ENCODE measurements at places on chromosomes 13 and 19. TPM values are rescaled to one million over a fixed set of nuclear protein-coding genes. Genes with fewer than 3 reads are reported as not detected.

- peaks cover 15% of the 10 kb centered on the region for H3K36me3 ChIP-seq
- H3K4me1 ChIP-seq, result peaks cover 12% of the 10 kb centered on the region
- DNase-seq, result no peak
- no peak overlapping the region for H3K27ac ChIP-seq
- H3K4me3 ChIP-seq, result no peak overlapping the region
Measured at GRCh38 chr13:113592571-113592970, 8.0 kb downstream of the TFDP1 start.

The KRTDAP gene
- not detected for total RNA-seq

DNA sequence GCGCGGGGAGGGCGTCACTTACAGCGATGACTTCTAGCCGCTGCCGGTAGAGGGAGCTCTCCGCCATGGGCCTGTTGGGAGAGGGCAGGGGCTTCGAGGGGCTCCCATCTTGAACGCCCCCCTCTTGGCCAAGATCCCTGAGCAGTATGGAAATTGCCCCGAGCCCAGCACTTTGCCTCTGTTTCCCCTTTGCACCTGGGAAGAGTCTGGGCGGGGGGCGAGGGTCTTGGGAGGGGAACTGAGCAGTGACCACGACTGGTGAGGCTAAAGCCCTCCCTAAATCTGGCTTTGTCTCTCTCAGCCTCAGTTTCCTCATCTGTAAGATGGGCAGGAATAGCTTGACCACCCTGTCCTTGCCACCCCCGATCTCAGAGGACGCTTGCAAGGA is 2.8 kb downstream of the PALM3 start:
- H3K36me3 ChIP-seq, result no peaks in the 10 kb centered on the region
- DNase-seq, result peak; percentile 61
- H3K4me3 ChIP-seq, result peak overlapping the region; percentile 58
- peaks cover 14% of the 10 kb centered on the region for H3K4me1 ChIP-seq
- peaks cover 21% of the 10 kb centered on the region for H3K27me3 ChIP-seq

DNA sequence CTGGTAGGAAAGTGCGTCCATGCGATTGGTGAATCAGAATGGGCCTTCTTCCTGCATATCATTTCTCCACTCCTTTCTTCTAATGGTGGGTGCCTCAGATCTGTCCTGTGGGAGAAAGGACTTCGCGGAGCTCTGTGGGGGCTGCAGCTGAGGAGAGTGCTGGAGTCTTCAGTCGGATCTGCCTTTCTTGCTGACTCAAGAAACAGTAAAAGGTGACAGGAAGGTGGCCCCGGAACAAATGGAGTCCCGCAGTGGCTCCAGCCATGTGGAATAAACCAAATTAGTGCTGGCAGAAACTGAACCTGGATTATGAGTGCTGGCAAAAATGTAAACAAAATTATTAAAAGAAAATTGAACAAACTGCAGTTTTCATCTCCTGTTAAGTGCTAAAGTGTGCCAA is 15.1 kb upstream of the GAS6 start:
- DNase-seq, result no peak
- no peak overlapping the region for H3K4me3 ChIP-seq
- no peaks in the 10 kb centered on the region for H3K27me3 ChIP-seq
- H3K27ac ChIP-seq, result no peak overlapping the region

The TMEM255B gene
- total RNA-seq, result 1.3 TPM

Data from natural killer cell treated with Interleukin-12 subunit alpha and Interleukin-12 subunit beta and Interleukin-15 and Interleukin-18, amount 100 ng/mL, for 72 hours (primary cell).